ENCODE measurements at places on chromosomes 2 and 18. TPM values are rescaled to one million over a fixed set of nuclear protein-coding genes. Genes with fewer than 3 reads are reported as not detected.

Gene LYPD1
- total RNA-seq: not detected

Gene FIGLA
- total RNA-seq: not detected

Gene ERICH2
- total RNA-seq: 0.46 TPM

Gene PTPN2
- total RNA-seq: 84.9 TPM

Gene ANKRD30B
- total RNA-seq: not detected

Gene PSMA8
- total RNA-seq: 1.9 TPM

Gene SIX2
- 0.12 TPM for total RNA-seq

Gene MBD5
- total RNA-seq: 40.9 TPM

Gene ANO7
- 0.72 TPM for total RNA-seq

Gene CAB39
- total RNA-seq: 130 TPM

Gene UGT1A4
- total RNA-seq: not detected

Gene RAD51AP2
- total RNA-seq: not detected

Gene GAD1
- total RNA-seq: 17.8 TPM

Gene ANKZF1
- 117 TPM for total RNA-seq

Gene TDRD15
- not detected for total RNA-seq

Gene SLC66A3
- total RNA-seq: 14.9 TPM

Gene FBXO36
- total RNA-seq: 1.7 TPM

Gene PRKCE
- total RNA-seq: 35.3 TPM

Gene SP9
- not detected for total RNA-seq

Gene DSG1
- total RNA-seq: not detected

Gene POTEI
- total RNA-seq: not detected

Gene HNRNPLL
- 80.7 TPM for total RNA-seq

Gene AQP12B
- not detected for total RNA-seq

Gene DUSP2
- total RNA-seq: 388 TPM

Gene TRAPPC8
- 39.1 TPM for total RNA-seq

Gene ASXL3
- total RNA-seq: not detected

Gene SCG2
- total RNA-seq: not detected

Gene TUBA4B
- not detected for total RNA-seq

Gene TTN
- total RNA-seq: 6.6 TPM

Gene DPYSL5
- not detected for total RNA-seq

Gene G6PC2
- total RNA-seq: not detected

Gene PLGLB2
- 2.6 TPM for total RNA-seq

Gene SNTG2
- 2.5 TPM for total RNA-seq

Gene NT5C1B
- not detected for total RNA-seq

Gene B4GALT6
- 2.8 TPM for total RNA-seq

Gene LINC00305
- not detected for total RNA-seq

Data from activated T-cell treated with anti-CD3 and anti-CD28 coated beads, Interleukin-2, amount 50 U/mL, for 72 hours (primary cell).